ENCODE measurements at places on chromosomes 5 and 9.

- no peak for DNase-seq
Measured at GRCh38 chr5:39577529-39577928, 152.7 kb upstream of the DAB2 start.

DNA sequence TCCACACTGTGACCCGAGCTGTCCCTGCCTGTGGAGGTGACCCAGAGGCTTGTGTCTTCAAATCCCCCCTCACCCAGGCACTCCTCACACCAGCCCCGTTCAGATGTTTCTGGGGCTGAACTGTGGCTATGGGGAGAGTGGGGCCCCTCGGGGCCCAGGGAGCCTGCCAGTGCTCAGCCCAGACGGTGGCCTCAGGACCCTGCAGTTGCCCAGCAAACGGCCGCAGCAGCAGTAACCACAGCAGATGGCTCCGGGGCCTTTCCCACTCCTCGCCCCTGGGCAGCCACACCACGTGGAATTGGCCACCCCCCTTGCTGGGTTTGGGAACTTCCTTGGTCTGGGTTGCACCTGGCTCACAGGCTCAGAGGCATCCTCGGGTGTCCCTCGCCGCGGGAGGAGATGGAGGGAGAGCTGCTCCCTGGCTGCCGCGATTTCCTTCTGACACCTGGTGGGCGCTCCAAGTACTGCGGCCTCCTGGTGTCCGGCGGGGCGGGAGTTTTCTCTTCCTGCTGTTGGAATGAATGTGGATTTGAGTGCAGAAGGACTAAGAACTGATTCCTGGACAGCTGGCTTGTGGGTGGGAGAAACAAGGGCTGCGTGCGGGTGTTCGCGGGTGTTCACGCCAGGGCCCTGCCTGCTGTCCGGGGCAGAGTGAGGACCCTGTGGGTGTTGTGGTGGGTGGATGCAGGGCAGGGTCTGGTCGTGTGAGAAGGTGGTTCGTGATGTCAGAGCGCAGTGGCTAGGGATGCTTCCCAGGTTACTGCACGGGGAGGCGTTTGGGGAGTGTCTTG, 97.5 kb downstream of the COL5A1 start:
- no peak for DNase-seq

DNA sequence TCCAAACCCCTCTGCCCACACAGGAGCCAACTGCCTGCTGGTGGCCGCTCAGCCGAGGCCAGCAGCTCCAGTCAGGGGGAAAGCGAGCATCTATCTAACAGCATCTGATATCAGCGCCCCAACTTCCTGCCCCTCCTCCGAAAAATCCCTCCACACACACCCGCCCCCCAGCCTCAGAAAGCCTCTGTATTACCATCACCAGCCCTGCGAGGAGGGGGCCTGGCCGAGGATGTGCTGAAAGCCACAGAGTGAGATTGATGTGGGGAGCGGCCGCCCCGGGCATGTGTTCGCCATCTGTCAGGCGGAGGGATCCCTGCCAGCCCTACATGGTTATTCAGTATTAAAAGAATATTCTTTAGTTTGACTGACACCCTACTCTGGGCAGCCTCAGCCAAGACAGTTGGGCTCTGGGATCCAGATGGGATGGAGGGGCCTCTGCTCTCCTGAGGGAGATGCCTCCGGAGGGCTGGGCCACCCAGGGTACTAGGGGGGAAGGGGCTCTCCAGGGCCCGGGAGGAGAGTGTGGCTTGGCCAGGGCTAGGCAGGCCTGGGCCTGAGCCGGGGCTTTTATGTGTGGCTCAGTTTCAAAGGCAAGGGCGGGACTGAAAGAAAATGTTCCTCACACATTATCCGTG, 98.0 kb downstream of the HSD17B3 start:
- no peak for DNase-seq

- DNase-seq: no peak
Measured at GRCh38 chr9:112531666-112532282, 45.1 kb downstream of the KIAA1958 start.

DNA sequence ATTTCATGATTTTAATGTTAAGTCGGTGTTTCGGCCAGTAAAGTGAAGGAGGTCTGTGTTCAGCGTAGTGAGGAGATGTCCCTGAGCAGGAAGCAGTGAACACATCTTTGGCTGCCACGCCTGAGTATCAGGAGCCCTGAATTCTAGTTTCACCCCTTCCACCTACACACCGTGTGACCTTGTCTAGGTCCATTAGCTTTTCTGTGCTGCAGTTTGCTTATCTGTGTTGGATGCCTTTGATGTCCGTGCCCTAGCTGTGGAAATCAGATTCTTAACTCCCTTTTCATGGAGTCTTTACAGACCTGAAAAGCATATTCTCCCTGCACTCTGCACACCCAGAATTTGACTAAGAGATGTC, 601 bp downstream of the FBXO38 start:
- DNase-seq: no peak

- DNase-seq: no peak
Measured at GRCh38 chr9:21477466-21477865, 4.6 kb downstream of the IFNE start.
